NCI-H2081 treated with DMSO at 0.1 percent for 48 hours (cell line): ENCODE measurements at places on chromosomes 6 and 20.

- DNase-seq = no peak
Observed at GRCh38 chr20:17856024-17856564, 112.5 kb downstream of the SNX5 start.

GRCh38 chr6:170285482-170285881 lies 5.4 kb downstream of the DLL1 start:
- no peak for DNase-seq

GRCh38 chr6:149463781-149464180 lies 21.0 kb downstream of the ZC3H12D start:
- no peak for DNase-seq

- no peak for DNase-seq
Observed at GRCh38 chr6:170365593-170365992, 59.0 kb downstream of the FAM120B start.

DNA sequence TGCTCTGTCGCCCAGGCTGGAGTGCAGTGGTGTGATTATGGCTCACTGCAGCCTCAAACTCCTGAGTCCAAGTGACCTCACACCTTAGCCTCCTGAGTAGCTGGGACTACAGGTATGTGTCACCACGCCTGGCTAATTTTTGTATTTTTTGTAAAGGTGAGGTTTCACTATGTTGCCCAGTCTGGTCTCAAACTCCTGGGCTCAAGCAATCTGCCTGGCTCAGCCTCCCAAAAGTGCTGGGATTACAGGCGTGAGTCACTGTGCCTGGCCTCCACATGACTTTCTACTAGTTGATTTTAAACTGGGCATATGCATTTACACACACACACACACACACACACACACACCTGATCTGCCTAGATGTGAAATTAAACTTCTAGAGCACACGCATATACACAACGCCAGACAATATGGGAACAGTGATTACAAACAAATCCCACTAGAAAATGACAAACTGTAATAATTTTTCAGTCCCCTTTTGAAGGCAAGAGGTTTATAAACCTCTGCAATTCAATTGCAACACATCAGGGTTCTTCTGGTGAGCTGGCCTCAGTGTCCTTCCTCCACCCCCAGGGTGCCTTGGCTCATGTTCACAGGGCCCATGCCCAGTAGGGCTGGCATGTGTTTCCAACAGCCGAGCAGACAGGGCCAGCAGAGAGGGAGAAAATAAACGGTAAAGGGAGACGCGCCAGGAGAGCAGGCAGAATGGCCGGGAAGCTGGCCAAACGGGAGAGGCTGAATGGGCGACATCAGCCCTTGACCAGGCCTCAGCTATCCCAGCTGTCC lies 31.2 kb downstream of the PARD6B start:
- no peak for DNase-seq

- DNase-seq = no peak
Observed at GRCh38 chr20:40738976-40739375, 49.9 kb upstream of the MAFB start.

- no peak for DNase-seq
Observed at GRCh38 chr6:22444330-22444729, 125.0 kb upstream of the HDGFL1 start.

- no peak for DNase-seq
Observed at GRCh38 chr6:5506149-5506548, 244.8 kb downstream of the FARS2 start.

GRCh38 chr20:31572042-31572700 lies 32.9 kb upstream of the ID1 start:
- no peak for DNase-seq

DNA sequence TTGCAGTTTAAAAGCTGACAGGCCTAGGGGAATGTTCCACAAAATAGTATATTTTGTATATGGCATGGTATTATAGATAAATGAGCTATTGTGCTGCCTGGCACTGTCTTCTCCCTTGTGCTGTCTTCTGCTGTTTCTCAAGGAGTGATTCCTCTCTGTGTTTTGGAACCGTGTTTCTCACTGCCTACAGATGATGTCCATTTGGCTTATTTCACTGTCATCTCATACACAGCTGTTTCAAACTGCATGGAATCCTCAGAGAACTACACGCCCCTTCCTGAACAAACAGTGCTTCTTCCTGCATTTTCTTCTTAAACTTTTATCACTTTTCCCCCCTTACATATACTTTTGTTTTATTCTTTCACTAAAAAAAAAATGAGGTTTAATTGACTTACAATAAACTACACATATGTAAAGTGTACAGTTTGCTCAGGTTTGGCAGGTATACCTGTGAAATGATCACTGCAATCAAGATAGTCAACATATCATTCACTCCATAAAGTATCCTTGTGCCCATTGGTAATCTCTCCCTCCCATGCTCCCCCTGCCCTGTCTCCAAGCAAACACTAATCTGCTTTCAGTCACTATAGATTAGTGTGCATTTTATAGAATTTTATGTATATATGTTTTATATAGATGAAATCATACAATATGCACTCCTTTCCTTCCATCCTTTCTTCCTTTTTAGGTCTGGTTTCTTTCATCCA lies 43.0 kb downstream of the CBFA2T2 start:
- no peak for DNase-seq

- no peak for DNase-seq
Observed at GRCh38 chr6:11942185-11942864, 69.8 kb upstream of the HIVEP1 start.

DNA sequence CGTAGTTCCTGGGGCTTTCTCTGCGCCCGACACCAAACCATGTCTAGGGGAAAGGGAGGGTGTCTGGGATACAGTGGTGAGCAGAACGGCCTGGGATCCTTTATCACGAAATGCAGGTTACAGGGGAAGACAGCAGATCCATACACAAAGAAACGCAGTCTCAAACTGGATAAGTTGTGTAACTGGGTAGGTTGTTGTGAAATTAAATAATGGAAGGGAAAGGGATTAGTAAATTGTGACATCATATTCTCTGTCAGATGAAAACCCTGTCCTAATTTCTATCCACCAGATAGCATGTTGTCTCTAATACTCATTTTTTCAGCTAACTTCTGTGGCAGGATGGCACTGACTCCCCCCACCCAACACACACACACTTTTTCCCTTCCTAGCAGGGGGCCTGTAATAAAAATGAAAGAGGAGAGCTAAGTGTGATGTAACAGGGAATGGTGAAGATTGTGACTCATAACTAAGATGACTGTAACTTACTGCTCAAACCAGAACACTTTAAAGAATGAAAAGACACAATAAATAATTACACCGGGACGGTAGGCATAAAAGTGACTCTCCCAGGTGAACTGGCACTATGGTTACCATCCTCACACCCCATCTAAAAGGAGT lies 769 bp upstream of the TRPC4AP start:
- DNase-seq = no peak

DNA sequence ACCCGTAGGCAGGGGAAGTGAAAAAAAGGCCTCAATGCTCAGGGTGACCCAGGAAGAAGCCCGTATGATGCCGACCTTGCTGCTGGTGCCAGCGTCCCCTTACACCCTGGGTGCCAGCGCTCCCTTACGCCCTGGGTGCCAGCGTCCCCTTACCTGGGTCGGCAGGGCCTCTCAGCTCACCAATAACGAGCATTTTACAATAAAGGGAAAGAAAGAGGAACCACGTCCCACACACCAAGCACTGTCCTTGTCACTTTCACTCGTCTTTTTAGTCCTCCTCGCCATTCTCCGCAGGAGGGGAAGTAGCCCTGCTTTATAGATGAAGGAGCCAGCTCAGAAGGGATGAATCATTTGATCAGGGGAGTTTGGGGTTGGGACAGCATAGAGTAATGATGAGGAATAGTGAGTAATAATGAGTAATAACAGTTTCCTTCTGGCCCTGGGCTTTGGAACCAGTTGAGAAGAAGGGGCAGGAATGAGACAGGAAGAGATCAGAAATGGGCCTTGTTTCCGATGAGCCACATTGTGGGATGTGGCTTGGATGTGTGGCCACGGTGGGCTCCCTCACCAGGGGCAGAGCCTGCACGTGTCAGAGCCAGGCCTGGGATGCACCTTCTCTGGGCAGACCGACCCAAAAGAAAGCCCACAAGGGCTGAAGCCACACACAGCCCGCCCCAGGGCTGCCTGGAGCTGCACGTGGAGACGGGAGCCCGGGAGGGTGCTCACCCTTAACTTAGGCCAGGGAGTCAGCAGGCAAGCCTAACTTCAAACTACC lies 75.7 kb downstream of the SYNJ2 start:
- DNase-seq = no peak

DNA sequence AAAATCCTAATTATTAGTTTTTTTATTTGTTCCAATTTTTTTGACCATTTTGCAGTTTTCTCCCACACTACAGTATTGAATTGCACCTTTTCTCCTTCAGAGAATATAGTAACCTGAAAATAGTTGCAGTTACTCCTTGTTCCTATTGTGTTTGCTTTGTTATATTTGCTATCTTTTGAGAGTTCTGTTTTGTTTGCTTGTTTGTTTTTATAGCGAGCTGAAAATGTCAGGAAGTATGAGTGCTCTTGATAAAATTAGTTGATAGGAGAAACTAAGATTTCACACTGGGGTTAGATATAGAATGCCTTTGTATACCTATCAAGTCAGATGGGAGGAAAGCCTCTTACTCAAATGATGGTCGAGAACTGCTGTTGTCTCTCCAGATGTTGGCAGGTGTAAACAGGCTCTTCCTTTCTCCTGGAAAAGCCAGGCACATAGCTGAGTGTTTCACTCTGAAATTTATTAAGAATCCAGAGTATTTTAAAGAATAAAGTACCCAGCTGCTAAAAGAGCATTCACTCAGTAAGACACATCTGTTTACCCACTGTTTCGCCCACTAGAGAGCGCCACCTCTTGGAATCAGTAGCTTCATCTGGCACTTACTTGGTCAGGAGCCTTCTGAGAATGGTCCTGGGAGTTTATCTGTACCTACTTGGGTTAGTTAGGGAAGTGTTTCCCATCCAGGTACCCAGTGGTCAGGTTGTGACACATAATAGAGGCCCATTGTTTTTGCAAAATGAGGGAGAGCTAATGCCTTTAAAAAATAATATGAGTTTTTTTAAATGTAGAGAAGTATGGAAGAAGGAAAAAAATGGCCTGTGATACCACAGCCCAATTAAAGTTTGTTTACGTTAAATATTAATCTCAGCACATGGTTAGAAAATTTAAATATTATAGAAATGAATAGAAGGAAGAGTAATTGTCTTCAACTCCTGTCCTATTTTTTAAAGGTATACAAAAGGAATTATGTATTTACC lies 11.2 kb downstream of the NT5DC1 start:
- no peak for DNase-seq

GRCh38 chr20:49287555-49288249 lies 9.8 kb upstream of the ZNFX1 start:
- no peak for DNase-seq

GRCh38 chr6:119881416-119881815 lies 531.9 kb upstream of the MAN1A1 start:
- no peak for DNase-seq

GRCh38 chr20:7195704-7196103 lies 428.2 kb downstream of the BMP2 start:
- DNase-seq = no peak

GRCh38 chr6:40334496-40335270 lies 252.5 kb downstream of the LRFN2 start:
- no peak for DNase-seq

GRCh38 chr6:154491567-154492470 lies 18.7 kb downstream of the CNKSR3 start:
- DNase-seq = no peak
